ENCODE measurements at places on chromosomes 4 and X.

DNA sequence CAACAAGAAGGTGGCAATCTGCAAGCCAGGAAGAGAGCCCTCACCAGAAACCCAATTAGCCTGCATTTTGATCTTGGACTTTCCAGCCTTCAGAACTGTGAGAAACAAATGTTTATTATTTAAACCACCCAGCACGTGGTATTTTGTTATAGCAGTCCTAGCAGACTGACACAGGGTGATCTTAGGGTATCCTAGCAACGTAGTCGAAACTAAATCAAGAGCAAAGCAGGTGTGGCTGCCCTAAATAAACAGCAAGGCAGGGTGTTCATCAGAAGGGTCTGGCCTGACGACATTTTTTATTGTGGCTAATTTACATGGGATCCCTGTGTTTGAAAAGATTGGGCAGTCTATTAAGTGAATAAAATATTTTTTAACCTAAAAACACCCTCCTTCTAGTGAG lies 198.8 kb downstream of the VEGFC start:
- peak; percentile 50 for DNase-seq

DNA sequence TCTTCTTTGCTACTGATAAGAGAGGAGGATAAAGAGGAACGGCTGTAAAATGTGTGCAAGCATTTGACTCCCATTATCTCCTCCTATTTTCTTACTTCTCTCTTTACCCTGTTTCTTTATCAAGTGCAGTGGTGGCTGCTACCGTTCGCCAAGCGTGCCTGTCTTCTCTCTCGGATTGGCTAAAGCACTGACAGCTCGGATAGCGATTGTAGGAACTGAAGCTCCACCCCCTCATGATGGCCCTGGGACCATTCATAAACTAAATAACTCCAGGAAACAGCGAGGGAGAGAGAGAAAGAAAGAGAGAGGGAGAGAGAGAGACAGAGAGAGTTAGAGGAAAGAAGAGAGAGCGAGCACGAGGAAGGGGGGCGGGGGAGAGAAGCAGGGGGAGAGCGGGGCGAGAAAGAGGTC lies 305 bp upstream of the MAB21L2 start:
- DNase-seq: no peak

DNA sequence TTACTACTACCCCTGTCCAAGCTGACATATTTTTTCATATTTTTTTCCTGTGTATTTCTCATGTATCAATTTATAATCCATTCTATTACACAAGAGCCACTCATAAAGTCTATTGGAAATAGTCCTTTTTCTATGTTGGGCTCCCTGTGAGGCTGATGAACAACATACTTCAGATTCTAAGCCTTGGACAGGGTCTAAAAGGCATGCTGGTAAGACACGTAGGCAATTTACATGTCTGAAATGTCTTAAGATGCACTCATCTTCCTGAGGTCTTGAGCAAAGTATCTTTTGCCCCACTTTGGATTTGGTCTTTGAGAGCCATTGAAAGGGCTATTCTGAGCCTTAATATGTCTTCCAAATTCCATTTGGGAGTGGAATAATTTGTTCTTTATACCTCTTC lies 31.8 kb downstream of the OCIAD1 start:
- DNase-seq: no peak

DNA sequence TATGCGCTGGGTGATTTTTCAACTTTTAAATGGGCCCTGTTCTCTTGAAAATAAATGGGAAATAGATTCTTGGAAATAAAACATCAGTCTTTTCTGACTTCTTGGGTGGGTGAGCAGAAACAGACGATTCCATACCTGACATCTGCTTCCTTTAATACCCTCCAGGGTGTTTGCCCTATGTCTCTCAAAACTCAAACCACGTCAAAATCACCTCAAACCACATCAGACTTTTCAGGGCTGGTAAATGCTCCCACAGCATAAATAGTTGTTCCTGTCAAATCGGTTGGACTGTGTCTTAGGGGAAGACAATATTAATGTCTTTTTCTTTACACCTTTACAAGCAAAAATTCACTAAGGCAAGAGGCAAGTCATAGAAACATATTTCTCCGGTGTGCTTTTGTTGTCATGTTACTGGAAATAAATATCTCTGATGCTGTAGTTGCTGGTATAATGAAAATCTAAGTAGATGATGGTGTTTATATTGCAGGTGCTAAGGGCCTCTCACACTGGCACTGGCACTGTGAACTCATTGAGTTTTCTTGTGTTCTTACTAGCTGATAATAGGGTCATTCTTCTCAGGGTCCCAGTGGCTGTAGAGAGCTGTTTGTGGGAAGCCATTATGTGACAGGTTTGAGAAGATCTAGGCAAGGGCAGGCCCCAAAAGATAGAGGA lies 380.4 kb downstream of the RAPGEF2 start:
- no peak for DNase-seq

- peak; percentile 48 for DNase-seq
These were observed 54.9 kb downstream of the PHOX2B start for GRCh38 chr4:41693629-41694028.

DNA sequence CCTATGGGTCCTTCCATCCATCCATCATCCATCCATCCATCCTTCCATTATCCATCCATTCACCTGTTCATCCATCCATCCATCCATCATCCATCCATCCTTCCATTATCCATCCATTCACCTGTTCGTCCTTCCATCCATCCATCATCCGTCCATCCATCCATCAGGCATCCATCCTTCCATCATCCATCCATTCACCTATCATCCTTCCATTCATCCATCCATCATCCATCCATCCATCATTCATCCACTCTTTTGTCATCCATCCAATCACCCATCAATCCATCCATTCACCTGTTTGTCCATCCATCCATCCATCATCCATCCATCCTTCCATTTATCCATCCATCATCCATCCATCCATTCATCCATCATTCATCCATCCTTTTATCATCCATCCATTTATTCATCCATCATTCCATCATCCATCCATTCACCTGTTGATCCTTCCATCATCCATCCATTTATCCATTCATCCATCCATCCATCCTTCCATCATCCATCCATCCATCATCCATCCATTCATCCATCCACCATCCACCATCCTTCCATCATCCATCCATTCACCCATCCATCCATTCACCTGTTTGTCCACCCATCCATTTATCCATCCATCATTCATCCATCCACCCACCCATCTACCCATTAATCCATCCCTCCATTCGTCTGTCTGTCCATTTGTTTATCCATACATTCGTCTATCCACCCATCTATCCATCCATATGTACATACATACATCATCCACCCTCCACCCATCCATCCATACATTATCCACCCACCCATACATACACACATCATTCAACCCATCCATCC lies 34.8 kb downstream of the SH3TC1 start:
- no peak for DNase-seq

DNA sequence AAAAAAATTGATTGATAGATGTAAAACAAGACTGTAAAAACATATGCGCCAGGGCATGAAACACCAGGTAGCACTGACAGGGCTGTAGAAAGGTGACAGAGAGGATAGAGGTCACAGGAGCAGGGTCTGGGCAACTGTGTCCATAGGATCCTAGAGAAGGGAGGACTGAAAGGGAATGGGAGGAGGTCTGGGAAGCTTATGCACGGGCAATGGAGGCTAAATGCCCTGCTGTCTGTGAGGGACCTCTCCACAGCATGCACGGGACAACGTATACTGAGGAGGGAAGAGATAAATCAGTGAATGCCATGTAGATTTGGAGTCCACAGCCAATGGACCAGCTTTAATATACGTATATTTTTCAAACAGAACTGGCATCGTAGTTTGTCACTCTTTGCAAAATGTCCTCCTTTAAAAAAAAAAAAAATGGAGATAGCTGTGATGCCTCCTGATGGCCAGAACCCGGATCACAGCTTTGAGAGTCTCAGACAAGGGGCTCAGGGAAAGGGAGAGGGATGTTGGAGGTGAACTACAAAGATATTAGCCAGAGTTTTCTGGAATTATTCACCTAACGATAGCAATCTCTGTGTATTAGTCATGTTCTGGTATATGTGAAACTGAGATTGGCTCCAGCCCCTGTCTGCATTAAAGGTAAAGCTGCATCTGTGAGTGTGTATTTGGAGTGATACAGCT lies 16.0 kb downstream of the RAB40A start:
- DNase-seq: no peak

DNA sequence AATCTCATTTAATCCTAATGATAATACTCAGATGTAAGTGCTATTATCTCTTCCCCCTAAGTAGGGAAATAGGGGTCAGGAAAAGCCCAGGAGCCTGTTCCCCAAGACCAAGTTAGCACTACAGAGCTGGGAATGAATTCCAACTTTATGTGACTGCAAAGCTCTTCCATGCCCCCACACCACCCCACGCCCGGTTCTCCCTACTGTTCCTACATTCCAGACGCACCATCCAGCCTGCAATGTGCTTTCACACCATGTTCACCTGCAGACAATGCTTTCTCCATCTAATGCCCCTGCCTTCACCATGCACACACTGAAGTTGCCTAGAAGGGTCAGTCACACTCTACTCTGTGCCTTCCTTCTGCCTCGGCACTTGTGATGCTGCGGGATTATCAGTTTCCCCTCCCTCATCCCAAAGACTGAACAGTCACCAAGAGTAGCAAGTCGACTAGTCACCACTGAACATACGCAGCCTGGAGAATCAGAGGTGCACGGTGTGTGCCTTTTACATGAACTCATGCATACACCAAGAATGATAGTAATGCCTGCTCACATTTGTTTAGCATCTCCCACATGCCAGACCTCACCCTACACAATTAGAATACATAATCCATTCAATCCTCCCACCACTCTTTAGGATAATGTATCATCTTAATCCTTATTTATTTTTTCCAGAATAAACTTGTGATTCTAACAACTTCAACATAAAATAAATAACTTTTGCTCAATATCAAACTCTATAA lies 14.2 kb downstream of the SORBS2 start:
- DNase-seq: no peak

GRCh38 chrX:87489071-87489470 lies 28.5 kb upstream of the KLHL4 start:
- DNase-seq: no peak

GRCh38 chr4:48079972-48080391 lies 54.1 kb downstream of the TXK start:
- no peak for DNase-seq

DNA sequence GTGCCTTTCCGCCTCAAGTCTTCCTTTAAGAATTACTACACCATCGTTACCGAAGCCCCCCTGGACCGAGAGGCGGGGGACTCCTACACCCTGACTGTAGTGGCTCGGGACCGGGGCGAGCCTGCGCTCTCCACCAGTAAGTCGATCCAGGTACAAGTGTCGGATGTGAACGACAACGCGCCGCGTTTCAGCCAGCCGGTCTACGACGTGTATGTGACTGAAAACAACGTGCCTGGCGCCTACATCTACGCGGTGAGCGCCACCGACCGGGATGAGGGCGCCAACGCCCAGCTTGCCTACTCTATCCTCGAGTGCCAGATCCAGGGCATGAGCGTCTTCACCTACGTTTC lies 2.2 kb downstream of the PCDH10 start:
- no peak for DNase-seq

- no peak for DNase-seq
These were observed 30.8 kb downstream of the GPC4 start for GRCh38 chrX:133384454-133384853.

GRCh38 chr4:158625544-158625943 lies 46.1 kb downstream of the C4orf46 start:
- peak; percentile 67 for DNase-seq

- DNase-seq: peak; percentile 40
These were observed 144.8 kb downstream of the PPA2 start for GRCh38 chr4:105329081-105329480.

All from myocyte (in vitro differentiated cells).